ENCODE measurements at places on chromosomes 7 and 10.

DNA sequence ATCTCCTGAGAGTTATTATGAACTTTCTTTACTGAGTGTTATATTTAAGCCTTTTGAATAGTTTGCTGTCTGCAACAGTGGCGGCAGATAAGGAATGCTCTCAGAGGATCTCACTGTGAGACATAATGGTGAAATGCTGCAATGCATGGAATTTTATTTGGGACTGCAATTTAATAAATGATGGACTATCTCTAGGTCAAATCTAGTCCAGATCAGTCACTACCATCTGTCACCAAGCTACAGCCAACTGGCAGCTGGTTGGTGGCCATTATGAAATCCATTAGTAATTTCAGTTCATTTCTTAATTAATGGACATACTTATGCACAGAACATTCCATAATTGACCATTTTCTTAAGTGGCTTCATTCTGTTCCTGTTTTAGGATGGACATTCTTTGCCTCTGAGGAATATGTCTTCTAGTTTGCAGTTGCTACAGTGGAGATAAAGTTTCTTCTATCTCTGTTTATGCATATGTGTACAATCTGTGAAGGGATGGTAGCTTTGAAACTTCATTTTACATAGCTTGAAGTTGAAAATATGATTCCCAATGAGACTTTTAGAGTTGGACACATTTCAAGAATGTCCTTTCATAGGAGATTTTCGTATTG, 586.6 kb downstream of the SUGCT start:
- DNase-seq: no peak

GRCh38 chr10:121154846-121155245, 303.7 kb downstream of the WDR11 start:
- no peak for DNase-seq

DNA sequence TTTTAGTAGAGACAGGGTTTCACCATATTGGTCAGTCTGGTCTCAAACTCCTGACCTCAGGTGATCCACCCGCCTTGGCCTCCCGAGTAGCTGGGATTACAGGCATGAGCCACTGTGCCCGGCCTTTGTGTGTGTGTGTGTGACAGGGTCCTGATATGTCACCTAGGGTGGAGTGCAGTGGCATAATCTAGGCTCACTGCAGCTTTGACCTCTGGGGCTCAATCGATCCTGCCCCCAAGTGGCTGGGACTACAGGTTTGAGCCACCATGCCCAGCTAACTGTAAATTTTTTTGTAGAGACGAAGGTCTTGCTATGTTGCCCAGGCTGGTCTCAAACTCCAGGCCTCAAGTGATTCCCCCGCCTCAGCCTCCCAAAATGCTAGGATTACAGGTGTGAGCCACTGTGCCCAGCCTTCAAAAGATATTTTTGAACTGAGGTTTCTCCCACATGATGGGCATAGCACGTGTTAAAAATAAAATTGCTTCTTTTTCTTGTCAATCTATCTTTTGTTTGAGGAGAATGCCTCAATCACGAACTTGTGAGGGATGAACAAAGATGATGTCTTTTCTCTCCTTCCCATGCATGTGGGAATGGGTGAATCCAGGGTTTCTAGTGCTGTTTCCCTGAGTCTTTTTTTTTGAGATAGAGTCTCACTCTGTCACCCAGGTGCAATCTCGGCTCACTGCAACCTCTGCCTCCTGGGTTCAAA, 30.8 kb upstream of the PSAP start:
- no peak for DNase-seq

GRCh38 chr10:73906524-73907447, 4.1 kb upstream of the PLAU start:
- DNase-seq: no peak

DNA sequence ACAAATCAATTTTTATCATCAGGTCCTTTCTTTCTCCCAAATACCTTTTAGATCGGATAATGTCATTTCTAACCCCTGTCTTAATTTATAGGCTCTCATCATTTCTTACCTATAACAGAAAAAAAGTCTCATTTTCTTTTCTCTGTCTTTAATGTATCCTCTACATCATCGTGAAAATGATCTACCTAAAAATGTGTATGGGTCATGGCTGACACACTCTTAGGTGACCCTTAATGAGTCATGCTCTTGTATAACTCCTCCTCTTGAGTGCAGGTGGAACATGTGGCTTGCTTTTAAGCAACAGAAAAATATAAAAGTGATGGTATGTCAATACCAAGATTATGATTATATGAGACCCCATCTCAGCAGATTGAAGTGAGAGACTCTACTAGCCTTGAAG, 139.4 kb downstream of the SEMA3C start:
- DNase-seq: no peak

Measured in type B pancreatic cell (in vitro differentiated cells).